ENCODE measurements at places on chromosomes 16 and 17.

DNA sequence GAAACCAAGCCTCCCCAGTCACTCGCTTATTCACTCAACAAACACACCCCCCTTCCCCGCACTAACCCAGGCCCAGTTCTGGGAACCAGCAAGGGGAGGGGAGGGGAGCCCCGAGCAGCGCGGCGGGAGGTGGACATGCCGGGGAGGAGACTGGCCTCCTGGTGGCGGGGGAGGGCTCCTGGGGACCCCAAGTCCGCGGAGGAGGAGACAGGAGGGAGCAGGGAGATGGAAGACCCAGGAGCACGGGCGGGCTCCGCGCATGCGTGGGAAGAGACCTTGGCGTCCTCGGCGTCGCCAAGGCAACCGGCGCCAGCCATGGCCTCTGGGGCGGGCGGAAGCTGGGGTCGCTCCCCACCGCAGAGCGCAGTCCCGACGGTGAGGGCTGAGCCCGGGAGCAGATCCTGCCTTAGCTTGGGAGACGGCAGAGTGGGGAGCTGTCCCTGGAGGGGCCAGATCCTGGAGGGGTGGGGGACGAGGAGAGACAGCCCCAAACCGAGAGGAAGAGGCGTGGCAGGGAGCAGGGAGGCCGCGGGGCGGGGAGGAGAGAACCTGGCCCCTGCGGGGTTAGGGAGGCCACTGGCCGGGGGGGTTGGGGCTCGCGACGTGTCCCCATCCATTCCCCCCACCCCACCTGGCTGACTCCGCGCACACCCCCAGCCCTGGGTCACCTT lies at the start of gene PRR29:
TSS of gene PRR29 (plus strand) at position 302 of the 671 bp plus-strand sequence. CDS start at position 316, 14 bp downstream.
- peak; percentile 73 for DNase-seq

DNA sequence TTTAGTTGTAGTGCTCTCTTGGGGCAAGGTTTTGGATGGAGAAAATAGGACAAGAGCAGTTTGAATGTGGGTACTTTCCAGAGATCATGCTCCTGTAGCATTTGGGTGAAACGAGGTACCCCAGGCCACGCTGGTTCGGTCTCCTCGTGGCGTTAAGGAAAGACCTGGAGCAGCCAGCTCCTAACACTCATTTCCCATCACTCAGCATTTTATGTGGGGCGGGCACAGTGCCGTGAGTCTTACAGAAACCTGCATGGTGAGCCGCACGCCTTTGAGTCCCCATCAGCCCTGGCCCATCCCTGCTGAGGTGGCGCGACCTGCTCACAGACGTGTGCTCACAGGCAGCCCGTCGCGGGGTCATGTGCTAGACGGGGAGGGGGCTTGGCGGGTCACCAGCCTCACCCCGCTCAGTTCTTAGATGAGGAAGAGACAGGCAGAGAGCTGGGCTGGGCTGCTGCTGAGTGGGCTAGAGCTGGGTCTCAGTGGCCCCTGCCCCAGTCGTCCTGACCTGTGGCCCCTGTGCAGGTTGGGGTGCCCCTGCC lies 37.3 kb downstream of the TBCD start:
- DNase-seq: no peak

- DNase-seq: peak; percentile 70
Measured at GRCh38 chr16:667780-668518, at the start of gene RHOT2. TSS of gene RHOT2 (plus strand) at chr16:668132. CDS start at chr16:668200, 68 bp downstream.

DNA sequence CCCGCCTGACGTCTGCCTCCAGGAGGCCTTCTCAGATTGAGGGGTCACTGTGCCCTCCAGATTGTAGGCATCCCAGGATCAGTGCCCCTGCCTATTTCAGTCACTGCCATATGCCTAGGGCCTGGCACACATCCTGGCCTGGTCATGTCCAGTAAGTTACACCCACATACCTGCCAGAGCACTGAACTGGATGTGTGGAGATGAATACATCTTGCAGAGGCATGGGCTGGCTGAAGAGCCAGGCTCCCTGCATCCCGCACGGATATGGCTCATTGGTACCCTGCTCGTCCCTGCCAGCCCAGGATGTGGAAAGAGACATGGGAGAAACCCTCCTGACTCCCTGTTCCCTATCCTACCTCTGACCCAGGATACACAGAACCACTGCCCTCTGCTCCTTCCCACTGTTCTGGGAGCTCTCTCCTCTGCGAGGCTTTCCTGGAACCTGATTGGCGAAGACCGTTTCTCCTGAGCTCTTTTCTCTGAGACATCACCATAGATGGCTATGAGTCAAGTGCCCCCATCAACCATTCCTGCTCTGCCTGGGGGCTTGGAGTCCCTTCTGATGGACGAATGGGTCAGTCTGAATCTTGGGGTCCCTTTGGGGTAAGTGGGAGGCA lies 40.0 kb upstream of the TAC4 start:
- no peak for DNase-seq

DNA sequence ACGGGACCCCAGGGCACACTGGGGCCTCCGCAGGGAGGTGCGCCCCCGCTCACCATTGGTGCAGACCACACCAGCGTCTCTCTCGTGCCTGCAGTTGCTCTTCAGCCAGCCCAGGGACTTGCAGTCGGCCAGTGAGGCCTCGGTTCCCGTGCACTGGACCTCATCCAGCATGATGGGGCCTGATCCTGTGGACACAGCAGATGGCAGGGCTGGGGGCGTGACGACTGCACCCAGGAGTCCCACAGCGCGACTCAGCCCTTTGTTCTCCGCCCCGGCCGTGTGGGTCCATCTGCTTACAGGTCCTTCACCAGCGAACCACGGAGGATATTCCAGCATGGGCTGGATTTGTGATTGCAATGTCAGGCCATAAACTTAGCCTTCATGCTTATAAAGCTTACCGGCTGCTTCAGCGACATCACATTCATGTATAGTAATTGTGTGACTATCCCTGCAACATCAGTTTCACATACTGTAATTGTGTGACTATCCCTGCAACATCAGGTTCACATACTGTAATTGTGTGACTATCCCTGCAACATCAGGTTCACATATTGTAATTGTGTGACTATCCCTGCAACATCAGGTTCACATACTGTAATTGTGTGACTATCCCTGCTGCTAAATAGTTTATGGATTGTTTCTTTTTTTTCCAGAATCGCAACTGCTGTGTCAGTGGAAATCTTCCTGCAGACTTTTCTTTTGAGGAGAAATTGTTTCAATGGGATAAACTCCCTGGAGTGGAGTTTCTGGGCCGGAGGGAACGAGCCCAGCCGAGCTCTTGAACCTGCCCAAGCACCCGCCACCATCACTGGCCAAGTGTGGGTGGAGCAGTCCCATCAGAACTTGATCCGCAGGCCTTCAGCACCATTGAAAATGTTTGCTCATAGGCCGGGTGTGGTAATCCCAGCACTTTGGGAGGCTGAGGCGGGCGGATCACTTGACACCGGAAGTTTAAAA lies 4.8 kb downstream of the LGALS3BP start:
- no peak for DNase-seq

DNA sequence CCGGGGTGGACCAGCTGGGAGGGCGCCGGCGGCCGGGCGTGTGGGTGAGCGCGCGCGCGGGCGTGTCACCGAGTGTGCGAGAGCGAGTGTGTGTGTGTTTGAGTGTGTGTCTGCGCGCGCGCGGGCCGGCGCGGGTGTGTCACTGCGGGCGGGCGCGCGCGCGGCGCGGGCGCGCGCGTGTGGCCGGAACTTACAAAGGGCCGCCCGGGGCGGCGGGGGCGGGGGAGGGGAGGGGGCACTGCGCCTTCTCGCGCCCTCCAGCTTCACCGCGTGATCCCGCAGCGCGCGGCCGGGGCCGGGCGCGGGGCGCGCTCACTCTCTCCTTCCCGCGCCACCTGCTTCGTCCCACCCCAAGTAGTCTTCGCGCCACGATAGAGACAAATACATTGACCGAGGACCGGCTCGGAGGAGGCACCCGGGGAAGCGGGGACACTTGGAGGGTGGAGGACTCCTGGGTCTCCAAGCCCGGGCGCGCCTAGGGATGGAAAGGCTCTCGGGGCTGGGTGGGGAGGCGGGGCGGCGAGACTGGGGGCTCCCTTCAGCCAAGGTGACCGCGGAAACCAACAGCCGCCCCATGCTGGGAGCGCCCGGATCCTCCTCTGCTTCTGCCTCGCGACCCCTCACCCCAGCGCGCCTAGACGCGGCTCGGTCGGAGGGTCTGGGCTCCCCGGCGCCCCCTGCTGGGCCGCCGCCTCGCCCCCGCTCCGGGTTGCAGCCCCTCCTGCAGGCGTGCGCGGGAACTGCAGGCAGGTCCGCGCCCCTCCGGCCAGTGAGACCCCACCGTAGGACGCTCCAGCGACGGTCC lies at the start of gene SRCIN1:
TSS of gene SRCIN1 (minus strand) at position 112 of the 805 bp plus-strand sequence. CDS start 247 bp downstream, outside the sequence.
- DNase-seq: no peak

Measured in H4 (cell line).